ENCODE measurements at places on chromosomes 4 and X.

DNA sequence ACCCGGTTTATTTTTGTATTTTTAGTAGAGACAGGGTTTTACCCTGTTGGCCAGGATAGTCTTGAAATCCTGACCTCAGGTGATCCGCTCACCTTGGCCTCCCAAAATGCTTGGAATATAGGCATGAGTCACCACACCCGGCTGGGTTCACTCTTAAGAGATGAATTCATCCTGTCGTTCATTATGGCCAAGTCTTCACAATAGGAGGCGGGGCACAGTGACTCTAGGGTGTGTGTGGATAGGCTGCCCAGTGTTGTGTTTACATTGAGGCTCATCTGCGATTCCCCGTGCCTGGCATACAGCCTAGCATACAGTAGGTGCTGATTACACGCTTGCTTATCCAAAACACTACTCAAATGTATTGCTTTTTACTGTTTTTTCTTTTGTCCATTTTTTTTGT is 41.3 kb upstream of the IGFBP7 start:
- DNase-seq: no peak

DNA sequence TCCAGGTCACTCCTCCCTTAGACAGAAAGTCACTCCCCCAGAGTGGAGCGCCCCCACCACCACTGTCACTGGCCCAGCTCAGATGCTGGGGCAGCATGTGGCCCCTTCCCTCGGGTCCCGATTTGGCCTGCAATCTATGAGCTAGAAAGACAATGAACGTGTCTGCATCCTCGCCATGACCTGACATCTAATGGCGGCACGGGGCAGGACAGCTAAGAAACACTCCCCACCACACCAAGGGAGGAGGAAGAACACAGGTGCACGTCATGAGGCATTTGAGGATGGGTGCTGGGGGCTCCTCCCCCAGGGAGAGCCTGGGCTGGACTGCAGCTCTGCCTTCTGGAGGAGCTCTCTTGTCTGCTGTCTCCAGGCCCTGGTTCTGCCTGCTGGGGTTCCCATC is 8.7 kb downstream of the RNF212 start:
- DNase-seq: no peak

DNA sequence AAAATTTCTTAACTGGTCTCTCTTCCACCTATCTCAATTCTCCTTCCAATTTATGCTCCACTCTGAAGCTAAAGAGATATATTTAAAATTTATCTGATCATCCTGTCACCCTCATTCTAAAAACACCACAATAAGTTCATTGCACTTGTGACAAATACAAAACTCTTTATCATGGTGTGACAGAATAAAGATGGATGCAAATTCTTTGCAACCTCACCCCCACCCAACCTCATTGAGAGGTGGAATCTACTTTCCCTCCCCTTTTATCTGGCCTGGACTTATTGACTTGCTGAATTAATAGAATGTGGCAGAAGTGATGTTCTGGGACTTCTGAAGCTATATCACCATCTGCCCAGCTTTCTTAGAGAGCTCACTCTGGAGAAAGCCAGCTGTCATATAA is 46.5 kb downstream of the IDS start:
- no peak for DNase-seq

DNA sequence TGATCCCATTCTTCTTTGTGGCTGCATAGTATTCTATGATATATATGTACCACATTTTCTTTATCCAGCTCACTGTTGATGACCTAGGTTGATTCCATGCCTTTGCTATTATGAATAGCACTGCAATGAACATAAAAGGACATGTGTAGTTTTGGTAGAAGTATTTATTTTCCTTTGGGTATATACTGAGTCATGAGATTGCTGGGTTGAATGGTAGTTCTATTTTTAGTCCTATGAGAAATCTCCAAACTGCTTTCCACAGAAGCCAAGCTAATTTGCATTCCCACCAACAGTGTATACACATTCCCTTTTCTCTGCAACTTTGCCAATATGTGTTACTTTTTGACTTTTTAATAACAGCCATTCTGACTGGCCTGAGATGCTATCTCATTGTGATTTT is 278.3 kb downstream of the PCDH18 start:
- no peak for DNase-seq

GRCh38 chr4:41921476-41921875 is 13.8 kb upstream of the TMEM33 start:
- no peak for DNase-seq
